ENCODE measurements at places on chromosomes 16 and 17.
A peak's percentile ranks its signal among the peaks of the same experiment; 100 is the strongest.

GRCh38 chr17:40561871-40562611 is 3.2 kb downstream of the CCR7 start:
- DNase-seq: peak; percentile 21

DNA sequence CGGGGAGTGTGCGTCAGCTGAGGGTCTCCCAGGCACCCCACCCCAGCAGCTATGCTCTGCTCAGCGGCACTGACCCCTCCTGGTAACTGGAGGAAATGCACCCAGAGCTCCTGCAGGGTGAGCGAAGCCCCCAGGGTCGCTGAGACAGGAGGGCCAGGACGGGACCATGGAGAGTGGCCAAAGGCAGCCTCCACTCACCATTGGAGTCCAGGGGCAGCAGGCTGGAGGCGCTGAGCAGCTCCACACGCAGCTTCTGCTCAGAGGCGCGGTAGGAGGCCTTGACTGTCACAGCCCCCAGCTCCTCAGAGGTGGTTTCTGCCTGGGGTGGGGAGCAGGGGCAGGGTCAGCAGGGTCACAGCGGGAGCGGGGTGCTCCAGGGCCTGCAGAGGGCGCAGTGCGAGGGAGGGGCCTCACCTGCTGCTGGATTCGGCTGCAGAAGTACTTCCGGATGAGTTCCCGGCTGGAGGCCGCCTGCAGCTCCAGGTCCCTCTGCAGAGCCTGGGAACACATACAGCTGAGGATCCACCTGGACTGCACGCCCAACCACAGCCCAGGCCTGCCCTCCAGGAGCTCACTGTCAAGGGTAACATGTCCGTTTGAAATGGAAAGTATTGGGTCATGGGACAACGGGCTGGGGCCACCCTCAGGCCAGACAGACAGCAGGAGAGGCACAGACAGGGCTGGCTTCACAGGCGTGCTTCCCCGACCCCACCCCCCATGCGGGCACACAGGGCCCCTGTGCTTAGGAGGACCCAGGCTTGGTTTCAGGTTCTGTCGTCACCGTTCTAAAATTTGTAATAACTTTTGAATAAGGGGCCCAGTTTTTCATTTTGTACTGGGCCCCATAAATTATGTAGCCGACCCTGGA is 13.8 kb downstream of the UNC13D start:
- no peak for DNase-seq

DNA sequence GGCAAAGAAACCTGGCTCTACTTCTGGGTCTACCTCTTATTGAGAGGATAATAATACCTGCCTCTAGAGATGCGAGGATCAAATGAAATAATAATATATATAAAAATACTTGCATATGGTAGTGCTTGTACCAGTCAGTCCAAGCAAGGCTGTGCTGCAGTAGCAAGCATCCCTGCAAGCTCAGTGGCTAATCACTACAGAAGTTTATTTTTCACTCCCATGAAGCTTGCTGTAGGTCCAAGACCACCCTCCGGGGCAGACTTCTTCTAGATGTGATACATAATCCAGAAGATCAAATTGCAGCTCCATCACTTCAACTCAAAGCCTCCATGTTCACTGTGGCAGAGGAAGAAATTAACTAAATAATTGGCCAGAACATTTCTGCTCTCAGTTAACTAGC is 48.9 kb upstream of the NKD1 start:
- no peak for DNase-seq

GRCh38 chr17:40310882-40311391 is 2.0 kb downstream of the RARA start:
- no peak for DNase-seq

DNA sequence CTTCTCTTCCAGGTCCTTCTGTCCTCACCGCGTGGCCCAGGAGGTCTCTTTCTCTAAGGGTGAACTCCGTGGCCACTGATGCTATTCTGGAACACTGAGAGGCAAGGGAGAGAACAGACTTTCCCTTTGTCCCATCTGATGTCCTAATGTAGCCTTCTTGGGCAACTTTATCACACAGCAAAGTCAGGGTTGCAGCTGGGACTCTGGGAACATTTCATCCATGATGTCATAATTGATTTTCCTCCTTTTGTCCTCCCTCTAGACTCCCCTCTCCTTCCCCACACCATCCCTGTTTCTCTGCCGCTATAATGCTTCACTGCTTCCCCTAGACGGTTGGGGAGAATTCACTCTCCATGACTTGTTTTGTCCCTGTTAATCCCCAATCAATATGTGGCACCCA is 201.0 kb downstream of the SHISA9 start:
- DNase-seq: no peak

DNA sequence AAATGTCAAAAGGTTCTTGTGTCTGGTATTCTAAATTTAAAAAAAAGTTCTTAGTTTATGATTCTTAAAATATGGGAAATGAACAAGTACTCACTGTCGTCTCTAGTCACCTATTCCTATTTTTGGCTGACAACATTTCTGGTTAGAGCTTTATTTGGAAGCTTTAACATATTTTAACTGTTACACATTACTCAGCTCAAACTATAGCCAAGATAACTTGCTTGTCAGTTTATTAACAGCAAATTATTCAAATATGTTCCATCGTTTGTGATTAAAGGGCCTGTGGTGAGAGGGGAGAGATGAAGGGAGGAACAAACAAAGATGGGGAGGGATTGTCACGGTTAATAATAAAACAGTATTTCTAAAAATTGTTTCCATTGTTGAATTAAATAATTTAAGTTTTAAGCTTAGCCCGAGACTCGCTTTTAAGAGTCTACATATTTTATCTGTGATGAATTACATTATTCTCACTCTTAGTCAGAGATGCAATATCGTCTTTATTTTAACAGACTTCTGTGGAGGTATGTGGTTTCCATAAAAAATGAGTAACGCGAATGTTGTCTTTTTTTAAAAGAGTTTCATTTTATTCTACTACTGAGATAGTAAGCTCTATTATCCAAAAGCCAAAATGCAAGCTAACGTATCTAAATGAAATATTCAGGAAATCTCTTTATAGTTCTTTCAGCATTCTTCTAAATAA is 321.9 kb upstream of the PMFBP1 start:
- peak; percentile 81 for DNase-seq

DNA sequence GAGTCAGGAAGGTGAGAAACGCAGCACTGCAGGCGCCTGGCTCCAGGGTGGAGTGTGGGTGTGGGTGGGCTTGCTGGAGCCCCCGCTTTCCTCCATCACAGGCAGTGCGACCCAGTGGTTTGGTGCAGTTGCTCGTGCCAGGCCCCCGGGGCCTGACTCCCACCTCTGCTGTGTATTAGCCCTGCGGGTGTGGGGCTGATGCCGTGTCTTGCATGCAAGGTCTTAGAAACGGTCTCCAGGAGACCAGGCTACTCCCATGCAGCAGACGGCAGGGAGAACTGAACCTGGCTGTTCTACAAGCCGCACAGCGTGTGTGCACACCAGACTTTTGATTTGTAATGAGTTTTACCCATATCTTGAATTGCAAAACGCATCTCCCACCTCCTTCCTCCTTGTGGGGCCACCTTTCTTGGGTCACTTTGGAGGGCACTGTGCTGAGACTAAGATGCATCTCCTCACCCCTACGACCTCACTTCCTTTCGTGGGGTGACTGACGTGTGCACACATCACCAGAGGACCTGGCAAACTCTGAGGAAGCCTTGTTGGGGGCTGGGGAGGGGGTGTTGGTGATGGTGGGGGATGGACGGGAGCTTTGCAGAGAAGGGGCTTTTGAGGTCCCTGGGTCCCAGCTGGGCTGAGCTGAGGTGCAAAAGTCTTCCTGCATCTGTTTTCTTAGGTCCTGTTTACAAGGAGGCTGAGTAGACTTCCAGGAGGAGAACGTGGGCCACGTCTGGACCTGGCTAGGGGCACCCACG is 101.8 kb upstream of the TNRC6C start:
- DNase-seq: no peak

DNA sequence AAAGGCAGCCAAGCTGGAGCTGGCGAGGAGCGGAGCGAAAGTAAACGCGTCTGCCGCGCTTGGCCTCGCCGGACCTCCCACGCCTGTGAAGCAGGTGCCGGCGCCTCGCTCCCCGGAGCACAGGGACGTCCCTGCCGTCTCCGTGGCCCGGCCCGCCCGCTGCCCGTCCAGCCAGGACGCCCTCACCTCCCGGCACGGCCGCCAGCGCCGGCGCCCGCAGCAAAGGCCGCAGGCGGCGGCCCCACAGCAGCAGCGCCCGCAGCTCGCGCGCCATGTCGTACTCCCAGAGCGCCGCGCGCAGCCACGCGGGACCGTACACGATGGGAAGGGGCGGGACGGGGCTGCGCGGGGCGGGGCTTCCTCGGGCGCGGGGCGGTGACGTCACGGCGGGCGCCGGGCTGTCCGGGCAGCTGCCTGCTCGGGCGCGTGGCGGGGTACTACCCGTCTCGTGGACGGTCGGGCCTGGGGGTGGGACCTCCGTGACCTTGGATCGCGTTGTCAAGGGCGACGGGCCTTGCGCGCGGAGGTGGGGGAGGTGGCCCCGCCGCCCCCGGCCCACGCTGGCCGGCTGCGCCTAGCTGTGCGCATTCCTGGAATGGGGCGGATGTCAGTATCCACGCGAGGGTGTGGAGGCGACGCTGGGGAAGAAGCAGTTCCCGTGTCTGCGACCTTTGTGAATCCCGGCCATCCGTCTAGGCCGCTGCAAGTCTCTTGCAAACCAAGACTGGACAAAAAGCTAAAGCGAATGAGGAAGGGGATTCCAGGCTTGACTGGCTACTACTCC is at the start of gene TRAP1:
TRAP1 (minus strand) TSS at position 290 of the 784 bp plus-strand sequence; CDS start at position 274, 16 bp downstream.
- DNase-seq: peak; percentile 84

GRCh38 chr17:56389356-56389755 is 204.1 kb upstream of the NOG start:
- DNase-seq: no peak

DNA sequence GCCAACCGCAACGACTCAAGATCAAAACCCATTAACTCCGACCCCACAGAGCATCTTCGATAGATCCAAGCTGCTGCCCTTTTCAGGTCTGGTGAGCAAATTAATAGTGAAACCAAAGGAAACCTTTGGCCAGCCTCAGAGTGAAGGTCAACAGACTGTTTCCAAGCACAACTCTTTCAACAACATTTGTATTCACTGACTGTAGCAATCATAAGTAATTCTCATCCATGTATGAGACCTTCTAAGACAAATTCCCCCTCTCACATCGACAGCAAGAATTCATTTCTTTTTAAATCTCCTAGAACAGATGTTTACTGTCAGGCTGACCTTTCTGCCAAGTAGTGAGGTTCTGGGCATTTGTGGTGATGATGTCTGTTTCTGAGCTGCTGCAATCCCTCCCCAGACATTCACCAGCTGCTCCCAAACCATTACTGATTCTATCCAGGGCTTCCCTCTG is 64.2 kb downstream of the SLC39A11 start:
- DNase-seq: peak; percentile 89
